Erythroblast (primary cell): ENCODE measurements at places on chromosomes 6 and 20.

GRCh38 chr6:130890521-130890971 is 63.3 kb downstream of the SMLR1 start:
- no peak for DNase-seq

DNA sequence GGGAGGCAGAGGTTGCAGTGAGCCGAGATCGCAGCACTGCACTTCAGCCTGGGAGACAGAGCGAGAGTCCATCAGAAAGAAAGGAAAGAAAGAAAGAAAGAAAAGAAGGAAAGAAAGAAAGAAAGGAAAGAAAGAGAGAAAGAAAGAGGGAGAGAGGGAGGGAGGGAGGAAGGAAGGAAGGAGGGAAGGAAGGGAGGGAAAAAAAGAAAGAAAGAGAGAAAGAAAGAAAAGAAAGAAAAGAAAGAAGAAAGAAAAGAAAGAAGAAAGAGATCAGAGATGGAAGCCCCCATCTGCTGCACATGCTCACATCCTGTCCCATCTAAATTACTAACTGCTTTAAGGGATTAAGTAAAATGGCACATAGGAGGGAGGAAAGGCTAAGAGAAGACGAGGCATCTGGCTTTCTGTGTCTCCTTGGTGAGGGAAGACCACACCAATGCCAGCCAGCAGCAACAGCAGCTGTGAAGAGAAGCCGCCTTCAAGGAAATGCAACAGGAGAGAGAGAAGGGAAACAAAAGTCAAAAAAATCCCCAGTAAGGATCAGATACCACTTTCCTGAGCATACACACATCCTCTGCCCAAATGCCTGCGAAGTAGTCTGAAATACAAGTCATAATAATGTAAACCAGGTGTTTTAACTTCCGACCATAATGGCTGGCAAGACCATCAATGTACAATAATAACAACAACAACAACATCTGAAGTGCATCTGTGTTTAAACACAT is 300.2 kb upstream of the JARID2 start:
- DNase-seq: no peak

DNA sequence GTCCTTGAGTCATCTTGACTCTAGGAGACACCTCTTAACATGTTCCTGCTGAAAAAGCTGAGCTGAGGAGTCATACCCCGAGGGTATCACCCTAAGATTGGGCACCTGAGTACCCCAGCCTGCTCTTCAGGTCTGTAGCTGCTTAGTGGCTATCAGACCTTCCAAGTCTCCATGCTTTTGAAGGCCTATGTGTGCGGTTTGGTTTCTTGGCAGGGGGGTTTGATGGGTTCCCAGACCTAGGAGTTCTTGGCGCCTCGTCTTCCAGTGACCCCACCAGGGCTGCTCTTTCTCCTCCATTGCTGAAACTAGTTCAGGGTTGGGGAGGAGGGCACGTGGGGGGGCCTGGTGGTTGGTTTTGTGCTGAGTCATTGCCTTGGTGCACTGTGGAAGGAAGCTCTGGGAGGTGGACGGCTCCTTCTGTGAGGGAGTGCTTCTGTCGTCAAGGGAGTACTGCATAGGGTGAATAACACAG is 20.1 kb downstream of the IGF2R start:
- peak; percentile 73 for DNase-seq

- DNase-seq: no peak
These were observed 318.8 kb downstream of the ZFAND3 start for GRCh38 chr6:38138374-38138773.

- DNase-seq: no peak
These were observed 168.0 kb upstream of the PHACTR1 start for GRCh38 chr6:12548526-12548925.

DNA sequence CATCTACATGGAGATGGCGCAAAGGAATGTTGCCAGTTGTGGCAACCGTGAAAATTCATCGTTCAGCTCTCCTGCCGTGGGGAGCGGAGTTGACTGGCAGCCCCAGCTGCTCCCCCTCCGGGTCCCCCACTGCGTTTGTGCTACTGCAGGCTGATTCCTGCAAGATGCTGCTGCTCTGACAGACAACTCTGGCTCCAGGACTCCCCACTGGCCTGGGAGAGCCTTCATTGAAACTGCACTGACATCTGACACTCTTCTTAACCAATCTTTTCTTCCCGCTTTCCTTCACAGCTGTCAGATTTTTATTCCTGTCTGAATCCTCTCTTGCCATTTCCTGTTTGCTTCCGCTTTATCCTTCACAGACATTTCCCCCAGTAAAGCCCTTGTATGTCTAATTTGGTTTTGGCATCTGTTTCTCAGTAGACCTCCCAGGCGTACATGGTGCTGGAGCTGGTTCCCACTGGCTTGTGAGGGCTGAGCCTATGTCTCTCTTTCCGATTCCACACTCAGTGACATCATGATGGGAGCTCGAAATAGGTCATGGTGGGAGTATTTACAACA is 9.5 kb upstream of the ATRN start:
- DNase-seq: no peak

DNA sequence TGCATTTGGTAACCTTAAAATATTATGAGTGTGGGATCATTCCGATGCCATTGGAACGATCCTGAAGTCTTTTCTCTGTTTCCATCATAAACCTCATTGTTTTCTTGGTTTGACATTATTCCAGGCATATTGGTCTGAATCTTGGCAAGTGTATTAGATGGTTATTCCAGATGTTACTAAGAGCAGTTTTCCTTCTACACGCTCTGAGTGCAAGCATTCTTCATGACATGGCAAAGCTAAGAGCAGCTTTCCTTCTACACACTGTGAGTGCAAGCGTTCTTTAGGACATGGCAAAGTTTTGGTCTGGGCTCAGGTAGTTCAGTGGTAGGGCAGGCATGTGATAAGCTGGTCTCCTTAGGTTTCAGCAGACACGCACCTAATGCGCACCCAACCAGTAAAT is 53.0 kb downstream of the SMOC2 start:
- no peak for DNase-seq

DNA sequence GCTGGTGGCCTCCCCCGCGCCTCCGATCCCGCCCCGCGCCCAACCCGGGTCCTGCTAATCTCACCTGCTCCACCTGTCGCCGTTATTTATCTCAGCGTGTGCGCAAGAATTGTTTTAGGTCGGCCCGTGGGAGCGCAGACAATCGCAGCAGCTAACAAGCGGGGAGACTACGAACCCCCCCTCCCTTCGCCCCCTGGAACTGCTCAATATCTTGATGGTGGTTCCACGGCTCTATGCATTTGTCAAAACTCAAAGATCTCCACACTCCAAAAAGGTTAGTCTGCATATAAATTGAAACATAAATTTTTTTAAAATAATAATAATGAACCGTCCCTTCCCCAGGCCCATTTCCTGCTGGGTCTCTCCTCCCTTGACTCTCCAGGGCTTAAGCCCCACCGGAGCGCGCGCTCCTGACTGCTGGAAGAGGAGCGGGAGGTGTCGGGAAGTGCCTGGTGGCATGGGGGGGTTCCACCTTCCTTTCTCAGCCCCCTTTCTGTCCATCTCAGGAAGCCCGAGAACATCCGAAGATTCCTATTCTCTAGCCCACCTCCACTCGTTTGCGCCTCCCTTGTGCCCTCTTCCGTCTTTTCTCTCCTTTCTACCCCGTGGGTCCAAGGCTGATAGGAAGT is 1.6 kb upstream of the MDGA1 start:
- no peak for DNase-seq

DNA sequence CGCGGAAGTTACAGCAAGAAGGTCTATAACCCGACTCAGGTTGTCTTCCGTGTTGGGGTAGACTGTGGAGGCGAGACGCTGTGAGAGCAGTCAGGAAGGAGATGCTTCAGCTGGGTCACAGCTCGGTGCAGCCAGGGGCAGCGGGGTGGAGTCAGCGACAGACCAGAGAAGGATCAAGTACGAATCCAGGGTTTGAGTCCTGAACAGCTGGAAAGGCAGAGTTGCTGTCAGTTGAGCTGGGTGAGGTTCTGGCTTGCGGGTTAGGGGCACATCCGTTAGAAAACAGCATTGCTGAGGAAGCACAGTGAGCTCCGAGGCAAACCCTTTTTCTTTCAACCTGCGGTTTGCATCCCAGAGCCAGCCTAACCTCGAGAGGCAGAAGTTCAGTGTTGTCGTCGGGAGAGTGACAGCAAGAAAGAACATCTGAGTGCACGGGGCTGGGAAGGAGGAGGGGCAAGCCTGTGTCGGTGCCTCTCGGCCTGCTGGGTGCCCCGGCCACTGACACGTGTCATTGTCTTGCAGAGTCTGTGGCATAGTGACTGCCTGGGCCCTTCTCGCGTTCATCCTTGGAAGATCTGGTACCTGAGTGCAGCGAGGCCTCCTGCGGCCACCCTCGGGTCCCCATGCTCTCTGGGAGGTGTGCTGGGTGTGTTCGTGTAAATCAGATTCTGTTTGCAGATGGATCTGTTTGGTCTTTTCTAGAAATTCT is 20.0 kb downstream of the PNLDC1 start:
- DNase-seq: no peak

- DNase-seq: no peak
These were observed 114.9 kb downstream of the AKAP7 start for GRCh38 chr6:131250122-131250521.

- DNase-seq: no peak
These were observed 44.3 kb downstream of the PHACTR1 start for GRCh38 chr6:12760911-12761310.

DNA sequence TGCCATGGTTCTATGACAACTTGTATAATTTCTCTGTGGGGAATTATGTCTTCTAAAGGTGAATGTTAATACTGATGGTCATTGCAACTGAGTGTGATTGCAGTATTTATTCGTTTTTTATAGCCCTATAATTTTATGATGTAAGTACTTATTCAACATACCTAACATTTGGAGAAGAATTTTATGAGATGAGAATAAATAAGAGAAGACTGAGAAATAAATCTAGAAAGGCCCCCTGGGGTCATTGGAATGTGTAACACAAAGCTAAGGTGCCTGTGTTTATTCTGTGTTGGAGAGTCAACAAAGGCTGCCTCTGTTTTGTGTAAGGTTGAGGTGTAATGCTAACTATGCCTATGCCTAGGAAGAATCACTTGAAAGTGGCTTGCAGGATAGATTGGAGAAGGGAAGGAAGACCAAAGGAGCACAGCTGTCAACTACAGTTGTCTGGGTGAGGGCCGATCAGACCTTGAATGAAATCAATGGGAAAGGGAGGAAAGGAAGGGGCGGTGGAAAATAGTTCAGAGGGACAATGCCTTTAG is 1076.7 kb downstream of the KIF16B start:
- DNase-seq: no peak

GRCh38 chr6:128784266-128784665 is 98.7 kb upstream of the LAMA2 start:
- DNase-seq: no peak

DNA sequence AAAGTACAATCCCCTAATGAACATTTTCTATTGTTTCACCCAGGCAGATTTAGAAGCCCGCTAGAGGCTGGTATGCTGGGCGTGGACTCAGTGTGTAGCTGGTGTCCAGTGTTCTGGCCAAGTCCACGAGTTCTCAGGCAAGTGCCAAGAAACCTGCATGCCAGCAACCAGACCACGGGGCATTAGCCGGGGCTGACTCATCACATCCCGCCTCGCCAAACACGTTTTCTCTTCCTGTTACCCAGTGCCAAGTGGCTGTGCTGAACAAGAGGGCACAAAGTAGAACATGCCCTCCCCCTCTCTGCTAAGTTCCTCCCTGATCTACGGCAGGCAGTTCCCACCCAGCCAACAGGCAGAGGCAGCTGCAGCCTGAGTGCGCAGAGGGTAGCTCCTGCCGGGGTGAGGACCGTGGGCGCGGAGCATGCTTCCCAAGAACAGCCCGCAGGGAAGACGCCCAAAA is 29.6 kb downstream of the RAMACL start:
- DNase-seq: no peak

DNA sequence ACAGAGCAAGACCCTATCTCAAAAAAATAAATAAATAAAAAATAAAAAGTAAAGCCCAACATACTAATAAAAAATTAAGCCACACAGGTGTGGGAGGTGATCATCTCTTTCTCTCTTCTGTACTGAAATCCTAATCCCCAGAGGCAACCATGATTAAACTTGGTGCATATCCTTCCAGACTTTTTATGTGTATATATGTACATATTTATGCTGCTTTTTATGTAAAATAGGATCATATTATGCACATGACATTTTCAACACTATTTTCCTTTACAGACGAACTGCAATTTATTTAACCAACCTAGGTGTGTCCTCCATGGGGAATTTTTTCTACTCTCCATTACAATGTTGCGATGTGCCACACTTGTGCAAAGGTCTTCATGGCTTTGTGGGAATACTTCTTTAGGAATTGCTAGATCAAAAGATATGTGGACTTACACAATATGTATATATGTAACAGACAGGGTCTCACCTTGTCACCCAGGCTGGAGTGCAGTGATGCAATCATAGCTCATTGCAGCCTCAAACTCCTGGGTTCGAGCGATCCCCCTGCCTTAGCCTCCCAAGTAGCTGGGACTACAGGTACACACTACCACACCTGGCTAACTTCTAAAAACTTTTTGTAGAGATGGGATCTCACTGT is 23.7 kb downstream of the RMND1 start:
- no peak for DNase-seq
